ENCODE measurements at places on chromosomes 4 and X. TPM values are rescaled to one million over a fixed set of nuclear protein-coding genes. Genes with fewer than 3 reads are reported as not detected.
A peak's percentile ranks its signal among the peaks of the same experiment; 100 is the strongest.

GRCh38 chrX:21972721-21973120 lies 32.2 kb downstream of the SMS start:
- DNase-seq = peak; percentile 29

CT45A7 gene
- polyA plus RNA-seq = not detected

DNA sequence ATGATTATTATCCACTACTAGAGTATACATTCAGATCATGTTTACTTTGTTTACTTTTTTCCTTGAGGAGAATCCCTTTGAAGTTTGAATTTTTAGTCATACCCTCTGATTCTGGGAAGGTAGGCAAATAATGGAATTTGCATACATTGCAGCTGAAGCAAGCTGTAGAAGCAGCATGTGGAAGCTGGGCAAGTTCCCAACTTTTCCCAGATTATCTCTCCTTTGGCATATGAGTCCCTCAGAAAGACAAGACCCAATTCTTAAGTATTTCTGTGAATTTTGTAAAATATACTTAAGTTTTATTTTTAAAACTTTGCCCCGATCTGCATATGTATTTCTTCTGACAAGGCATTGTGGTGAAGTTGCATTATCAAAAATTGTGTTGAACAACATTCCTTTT lies 94.9 kb downstream of the CNKSR2 start:
- no peak for DNase-seq

DNA sequence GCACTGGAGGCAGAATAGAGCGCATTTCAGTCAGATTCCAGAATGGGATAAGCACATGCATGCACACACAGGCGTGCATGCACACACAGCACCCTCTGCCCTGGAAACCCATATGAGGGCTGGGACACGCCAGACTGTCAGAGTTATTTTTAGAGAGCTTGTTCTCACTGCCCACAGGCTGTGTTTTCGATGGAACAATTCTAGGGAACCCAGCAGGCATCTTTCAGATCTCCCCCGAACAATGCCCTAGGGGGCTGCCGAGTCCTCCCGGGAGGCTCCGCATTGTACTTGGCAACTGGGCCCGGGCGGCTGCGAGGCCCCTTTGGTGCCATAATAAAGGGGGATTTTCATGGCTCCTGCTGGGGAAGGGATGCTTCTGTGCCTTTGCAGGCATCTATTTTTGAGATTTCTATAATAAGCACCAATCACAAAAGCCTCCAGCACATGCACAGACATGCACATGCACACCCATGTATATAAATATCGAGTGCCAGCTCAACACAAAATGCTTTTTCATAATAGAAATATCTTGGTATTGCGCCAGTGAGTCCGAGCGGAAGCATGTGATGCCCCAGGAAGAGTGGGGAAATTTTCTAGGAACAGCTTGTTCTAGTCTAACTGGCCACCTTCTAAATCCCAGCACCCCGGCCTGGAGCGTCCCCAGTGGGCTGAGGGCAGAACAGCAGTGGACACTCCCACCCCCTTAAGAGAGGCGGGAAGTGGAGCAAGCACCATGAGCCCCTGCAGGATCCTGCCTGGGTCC lies 88.5 kb downstream of the PHKA2 start:
- no peak for DNase-seq

- DNase-seq = no peak
These were observed 977.8 kb downstream of the FSTL5 start for GRCh38 chr4:161186012-161186411.

- DNase-seq = no peak
These were observed 180.5 kb downstream of the PPP1R2C start for GRCh38 chrX:42597481-42597880.

All from naive thymus-derived CD8-positive, alpha-beta T cell (primary cell).